ENCODE measurements at places on chromosomes 2 and 18.

DNA sequence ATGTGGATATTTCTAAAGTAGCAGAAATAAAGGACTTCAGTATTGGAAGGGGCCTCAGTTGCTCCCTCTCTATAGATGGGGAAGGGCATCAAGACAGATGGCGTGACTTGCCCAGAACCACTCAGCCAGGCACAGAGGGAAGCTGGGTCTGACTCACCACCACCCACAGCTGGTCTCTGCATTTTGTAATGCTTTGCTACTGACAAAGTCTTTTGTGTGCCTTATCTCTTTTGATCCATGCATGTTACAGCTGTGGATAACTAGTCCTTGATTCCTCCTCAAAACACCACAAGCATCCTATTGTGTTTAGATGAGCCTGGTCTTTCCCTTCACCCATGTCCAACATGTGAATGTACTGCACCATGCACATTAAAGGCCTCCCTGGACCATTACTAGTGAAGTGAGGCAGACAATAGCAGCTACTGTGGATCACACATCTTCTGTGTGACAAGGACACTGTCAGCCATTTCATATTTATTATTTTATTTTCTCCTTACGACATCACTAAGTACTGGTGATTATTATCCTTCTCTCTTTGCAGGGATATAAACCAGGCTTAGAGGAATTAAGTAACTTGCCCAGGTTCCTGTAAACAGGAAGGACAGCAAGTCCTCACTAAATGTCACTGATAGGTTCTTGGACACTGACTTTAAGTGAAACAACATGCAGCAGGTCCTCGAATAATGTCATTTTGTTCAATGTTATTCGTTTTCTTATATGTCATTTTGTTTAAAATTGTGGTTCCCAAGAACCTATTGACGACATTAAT lies 29.6 kb upstream of the IL37 start:
- DNase-seq, result peak; percentile 17

- DNase-seq, result no peak
Measured at GRCh38 chr2:134739879-134740301, 21.1 kb upstream of the TMEM163 start.

DNA sequence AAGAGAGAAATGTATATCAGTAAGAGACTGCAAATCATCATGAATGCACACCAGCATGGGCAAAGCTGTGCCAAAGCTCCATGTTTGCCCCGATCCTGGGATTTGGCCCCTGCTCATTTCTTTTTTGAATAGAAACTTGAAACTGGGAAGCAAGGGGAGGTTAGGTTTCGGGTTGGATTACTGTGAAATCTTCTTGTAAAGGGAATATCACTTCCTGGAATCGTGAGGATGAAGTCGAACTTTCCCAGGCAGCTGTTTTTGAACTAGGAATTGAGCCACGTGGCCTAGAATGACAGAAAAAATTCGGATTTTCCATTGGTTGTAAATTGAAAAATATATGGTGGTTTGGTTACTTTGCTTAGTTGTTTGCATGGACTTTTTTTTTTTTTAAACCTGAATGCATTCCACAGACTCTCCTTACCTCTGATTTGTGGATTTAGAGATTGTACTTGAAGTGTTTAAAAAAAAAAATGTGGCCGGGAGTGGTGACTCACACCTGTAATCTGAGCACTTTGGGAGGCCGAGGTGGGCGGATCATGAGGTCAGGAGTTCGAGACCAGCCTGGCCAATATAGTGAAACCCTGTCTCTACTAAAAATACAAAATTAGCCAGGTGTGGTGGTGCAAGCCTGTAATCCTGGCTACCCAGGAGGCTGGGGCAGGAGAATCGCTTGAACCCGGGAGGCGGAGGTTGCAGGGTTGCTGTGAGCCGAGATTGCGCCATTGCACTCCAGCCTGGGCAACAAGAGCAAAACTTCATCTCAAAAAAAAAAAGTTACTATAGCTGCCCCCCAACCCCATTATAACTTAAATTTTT lies 32.1 kb downstream of the GRHL1 start:
- no peak for DNase-seq

DNA sequence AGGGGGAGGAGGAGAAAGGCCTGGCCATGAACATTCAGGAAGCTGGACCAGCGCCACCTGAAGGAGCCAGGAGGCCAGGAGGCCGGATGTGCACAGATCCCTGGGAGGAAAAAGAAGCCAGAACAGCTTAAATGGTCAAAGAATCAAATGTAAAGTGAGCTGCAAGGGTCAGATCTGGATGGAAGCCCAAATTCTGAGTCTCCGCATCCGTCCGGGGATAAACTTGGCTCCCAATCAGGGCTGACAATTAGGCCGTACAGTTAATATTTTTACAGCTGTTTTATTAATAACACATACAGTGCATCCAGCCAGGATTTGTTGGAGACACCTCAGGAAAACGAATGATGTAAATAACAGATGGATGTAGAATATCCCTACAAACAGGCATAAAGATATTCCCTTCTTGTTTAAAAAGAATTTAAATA lies 495.1 kb upstream of the TCF4 start:
- DNase-seq, result no peak

- no peak for DNase-seq
Measured at GRCh38 chr18:13409997-13410396, 191.4 kb downstream of the LDLRAD4 start.

- no peak for DNase-seq
Measured at GRCh38 chr2:45168711-45169338, 159.6 kb upstream of the SIX2 start.

DNA sequence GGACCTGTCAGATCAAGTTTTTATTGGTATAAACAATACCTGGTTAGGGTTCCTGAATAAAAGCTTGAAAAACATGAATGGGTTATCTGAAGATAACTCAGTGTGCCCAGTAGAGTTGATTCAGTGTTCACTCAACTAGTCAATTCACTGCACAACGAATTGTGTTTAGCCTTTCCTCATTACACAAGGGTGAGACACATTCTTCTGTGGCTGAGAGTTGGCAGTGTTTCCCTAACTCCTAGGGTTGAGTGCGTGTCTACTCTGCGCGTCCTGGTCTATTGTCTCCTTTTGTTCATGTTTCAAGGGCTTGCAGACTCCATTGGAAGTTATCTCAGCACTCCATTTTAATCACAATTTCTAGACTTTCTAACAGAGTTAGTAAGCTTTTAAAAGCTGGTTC lies 32.8 kb upstream of the TMEM178A start:
- DNase-seq, result no peak

DNA sequence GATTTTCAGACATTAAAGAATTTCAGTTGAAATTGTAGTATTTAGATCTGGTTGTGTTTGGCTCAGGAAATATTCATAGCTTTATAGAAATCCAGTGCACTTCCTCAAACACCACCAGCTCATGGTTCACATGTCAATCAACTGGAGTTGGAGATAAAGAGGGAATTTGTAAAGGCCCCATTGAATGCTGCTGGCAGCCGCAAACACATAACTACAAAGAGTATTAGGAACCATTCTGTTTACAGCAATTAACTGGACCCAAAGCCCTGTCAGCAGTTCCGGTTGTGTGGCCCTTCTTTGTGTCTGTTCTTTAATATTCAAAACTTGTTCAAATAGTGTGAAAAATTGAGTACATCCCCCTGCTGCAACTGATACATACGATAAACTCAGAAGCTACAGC lies 107.4 kb upstream of the LRRTM4 start:
- no peak for DNase-seq

GRCh38 chr2:118062048-118062447 lies 26.2 kb upstream of the INSIG2 start:
- no peak for DNase-seq

DNA sequence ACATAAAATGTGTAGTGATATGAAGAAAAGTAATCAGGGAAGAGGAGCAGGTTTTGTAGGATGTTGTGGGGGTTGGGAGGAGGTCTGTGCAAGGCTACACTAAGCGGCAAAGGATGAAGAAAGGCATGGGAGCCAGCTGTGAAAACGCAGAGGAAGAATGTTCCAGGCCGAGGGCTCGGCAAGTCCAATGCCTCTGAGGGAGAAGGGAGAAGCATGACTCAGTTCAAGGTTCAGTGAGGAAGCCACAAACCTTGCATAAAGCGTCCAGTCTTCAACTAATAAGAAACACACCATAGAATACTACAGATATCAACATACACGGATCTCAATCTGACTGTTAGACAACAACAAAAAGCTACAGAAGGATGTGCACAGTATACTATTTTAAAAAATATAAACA lies 16.2 kb downstream of the EPB41L3 start:
- peak; percentile 90 for DNase-seq

GRCh38 chr2:239462671-239463506 lies 62.1 kb upstream of the HDAC4 start:
- DNase-seq, result no peak

DNA sequence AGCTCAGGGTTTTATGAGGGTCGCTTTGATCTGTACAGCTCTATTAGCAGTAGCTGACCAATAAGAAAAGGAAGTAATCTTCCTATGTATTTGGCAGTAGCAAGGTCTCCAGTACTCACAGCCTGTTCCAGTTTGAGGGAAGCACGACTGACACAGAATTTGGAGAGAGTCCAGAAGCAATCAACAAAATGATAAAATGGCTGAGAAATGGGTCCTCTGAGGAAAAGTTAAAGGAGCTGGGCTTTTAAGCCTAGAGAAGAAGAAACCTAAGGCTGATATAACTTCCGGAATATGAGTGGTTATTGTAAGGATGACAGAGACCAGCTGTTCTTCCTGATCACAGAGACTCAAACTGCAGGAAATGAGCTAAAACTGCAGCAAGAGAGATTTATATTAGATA lies 382.8 kb downstream of the GPD2 start:
- no peak for DNase-seq

- DNase-seq, result no peak
Measured at GRCh38 chr2:26890341-26891000, 42.5 kb downstream of the DPYSL5 start.

DNA sequence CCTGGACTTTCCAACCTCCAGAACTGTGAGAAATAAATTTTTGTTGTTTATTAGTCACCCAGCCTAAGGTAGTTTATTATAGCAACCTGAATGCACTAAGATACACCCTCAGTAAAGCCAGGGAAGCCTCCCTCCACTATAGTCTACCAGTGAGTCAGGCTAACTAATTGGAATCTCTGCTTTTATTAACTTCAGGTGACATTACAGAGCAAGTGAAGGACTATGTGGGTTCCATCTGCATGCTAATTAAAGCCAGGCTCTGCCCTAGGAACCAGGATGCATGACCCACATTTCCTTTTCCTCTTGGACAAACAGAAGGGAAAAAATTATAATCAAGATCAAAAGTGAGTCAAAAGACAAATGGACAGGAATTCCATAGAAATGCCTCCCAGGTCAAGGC lies 56.1 kb downstream of the ZC3H8 start:
- DNase-seq, result no peak

GRCh38 chr2:127486247-127487058 lies 39.8 kb downstream of the IWS1 start:
- no peak for DNase-seq
